ENCODE measurements at places on chromosomes 1 and 21. TPM values are rescaled to one million over a fixed set of nuclear protein-coding genes. Genes with fewer than 3 reads are reported as not detected.

- no peak for DNase-seq
These were observed 325 bp downstream of the OR14A2 start for GRCh38 chr1:247747616-247748015.

- DNase-seq = no peak
These were observed 39.3 kb upstream of the EPS8L3 start for GRCh38 chr1:109802901-109803561.

DNA sequence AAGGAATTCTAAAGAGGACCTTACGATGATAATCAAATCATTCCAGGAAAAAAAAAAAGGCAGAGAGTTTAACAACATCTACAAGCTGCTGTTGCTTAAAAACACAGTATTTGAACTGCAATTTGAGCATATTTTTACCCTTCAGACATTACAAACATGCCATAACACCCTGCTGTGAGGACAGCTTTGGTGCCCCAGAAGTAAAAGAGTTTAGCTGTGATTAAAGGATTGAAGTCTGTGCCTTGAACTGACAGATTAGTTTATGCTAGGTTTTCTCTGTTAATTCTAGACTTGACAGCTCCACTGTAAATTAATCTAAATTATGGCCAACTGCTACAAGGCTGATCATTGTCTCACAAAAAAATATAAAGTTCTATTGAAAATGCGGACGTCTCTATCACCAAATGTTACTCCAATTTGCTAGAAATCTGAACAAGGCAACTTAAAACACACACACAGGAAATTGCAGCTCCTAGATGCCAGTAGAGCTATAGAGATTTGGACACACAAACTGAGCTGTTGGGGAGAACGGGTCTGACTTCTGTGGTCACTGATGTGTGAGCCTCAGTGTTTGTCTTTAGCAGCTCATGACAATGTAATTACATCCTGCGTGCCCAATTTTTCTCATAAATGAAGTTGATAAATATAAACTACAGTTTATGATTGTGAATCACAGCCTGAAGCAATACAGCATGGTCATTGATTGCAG lies 217.9 kb downstream of the NTNG1 start:
- no peak for DNase-seq

The NCF2 gene
- 2.3 TPM for total RNA-seq

All from foreskin keratinocyte (primary cell).